ENCODE measurements at places on chromosomes 1 and 21.
A peak's percentile ranks its signal among the peaks of the same experiment; 100 is the strongest.

DNA sequence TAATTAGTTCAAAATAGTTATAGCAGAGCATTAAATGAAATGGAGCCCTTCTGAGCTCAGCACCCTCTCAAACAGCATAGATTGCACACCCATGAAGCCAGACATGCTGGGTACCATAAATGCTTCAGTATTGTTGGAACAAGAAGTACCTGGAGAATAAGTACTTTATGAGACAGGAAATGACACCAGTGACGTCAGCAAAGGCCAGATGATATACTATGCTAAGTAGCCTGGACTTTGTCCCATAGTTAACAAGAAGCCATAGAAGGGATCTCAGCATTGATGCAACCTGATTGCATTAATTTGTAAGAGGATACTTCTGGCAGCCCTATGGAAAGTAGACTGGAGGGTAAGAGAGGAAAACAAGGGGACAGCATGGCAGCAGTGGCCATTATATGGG lies 16.3 kb upstream of the GADD45A start:
- no peak for DNase-seq

DNA sequence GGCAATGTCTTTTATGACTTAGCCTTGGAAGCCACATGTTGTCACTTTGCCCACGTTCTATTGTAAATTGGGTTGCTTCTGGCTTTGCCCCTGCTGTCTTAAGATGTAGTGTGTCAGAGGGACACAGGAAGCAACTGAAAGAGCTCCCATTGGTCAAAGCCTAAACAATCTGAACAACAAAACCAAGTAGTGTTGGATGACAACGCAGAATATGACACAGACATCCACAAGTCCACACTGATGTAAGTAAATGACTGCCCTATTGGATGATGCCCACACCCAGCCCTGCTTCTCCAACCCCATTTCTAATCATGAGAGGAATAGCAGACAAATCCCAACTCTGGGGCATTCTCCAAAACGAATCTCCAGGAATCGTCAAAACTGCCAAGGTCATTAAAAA lies 50.7 kb downstream of the ELF3 start:
- no peak for DNase-seq

- no peak for DNase-seq
These were observed 40.0 kb downstream of the TYW3 start for GRCh38 chr1:74772945-74773344.

DNA sequence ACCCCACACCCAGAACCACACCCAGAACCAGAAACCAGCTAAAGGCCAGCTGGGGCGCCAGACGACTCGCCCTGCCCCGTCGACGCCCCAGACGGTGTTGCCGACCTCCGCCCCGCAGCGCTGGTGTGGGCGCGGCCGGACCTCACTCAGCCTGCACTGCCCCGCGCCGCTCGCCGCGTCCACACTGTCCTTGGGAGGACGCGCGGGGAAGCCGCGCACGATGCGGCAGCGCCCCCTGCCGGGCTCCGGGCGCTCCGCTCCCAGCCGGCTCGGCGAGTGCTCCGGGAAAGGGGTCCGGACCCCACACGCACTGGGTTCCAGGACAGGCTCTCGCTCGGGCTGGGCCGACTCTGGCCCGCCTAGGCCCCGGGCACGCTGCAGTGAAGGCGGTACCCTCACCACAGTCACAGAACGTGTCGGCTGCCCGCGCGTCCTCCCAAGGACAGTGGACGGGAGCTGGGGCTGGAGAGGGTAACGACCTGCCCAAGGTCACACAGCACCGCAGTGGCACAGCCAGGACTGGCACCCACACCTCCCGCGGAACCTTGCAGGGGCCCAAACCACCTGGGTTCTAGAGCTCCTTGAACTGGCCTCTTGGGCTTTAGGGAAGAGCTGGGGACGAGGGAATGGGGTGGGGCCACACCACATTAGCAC lies 90.2 kb downstream of the DMRTA2 start:
- DNase-seq, result peak; percentile 75

- DNase-seq, result no peak
These were observed 40.7 kb downstream of the SLC30A1 start for GRCh38 chr1:211538287-211538686.

- DNase-seq, result no peak
These were observed 3.5 kb upstream of the ZNF683 start for GRCh38 chr1:26376050-26376449.

GRCh38 chr1:205650241-205650640 lies 18.4 kb upstream of the ELK4 start:
- no peak for DNase-seq

GRCh38 chr1:83029916-83030315 lies 969.0 kb downstream of the TTLL7 start:
- DNase-seq, result no peak

GRCh38 chr1:115082949-115083348 lies 6.4 kb downstream of the TSPAN2 start:
- no peak for DNase-seq

Data from GM12892 (cell line).